ENCODE measurements at places on chromosomes 6 and 20. TPM values are rescaled to one million over a fixed set of nuclear protein-coding genes. Genes with fewer than 3 reads are reported as not detected.

DNA sequence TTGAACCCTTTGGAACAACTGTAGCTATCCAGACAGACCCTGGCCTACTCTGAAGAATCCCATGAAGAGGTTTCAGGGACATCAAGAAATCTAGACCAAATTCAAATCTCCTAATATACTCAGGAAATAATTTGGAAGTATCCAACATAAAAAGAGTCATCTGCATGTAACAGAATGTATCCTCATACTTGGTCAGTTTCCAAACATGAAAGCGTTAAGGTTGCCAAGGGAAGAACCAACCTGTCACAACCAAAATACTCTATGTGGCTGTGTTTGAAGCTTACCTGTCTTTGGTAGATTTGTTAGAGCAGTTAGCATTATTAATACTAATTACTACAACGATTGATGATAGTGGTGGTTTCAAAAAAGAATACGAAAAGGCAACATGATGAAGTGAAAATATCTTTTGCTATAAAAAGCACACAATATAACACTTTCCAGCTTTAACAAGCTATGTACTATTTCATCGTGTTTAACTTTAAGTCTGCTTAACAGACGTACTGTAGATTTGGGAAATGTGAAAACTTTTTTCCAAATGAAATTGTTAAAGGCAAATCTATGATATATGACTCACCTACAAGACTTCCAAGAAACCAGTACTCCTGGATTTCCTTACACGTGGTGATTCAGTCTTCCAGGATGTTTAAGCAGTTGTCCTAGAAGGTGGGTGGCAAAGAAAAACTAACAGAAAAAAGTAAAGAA, 46.6 kb upstream of the ENPP1 start:
- no peak for DNase-seq

DNA sequence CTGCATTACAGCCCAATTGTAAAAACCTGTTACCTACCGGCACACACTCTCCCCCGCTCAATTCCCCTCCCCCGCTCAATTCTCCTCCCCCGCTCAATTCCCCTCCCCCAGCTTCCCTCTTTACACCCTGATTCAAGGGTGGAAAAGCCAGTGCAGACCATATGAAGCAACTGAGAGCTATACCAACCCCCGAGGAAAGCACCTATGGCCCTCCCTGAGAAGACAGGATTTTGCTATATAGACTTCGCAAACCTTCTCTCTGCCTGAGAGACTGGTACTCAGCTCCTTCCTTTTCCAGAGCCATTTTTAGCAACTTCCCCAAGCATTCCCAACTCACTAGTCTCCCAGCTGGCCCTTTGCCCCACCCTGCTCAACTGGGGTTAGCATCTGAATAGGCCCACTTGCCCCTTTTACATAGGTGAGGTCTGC, 7.6 kb downstream of the GNAS-AS1 start:
- DNase-seq, result no peak

DNA sequence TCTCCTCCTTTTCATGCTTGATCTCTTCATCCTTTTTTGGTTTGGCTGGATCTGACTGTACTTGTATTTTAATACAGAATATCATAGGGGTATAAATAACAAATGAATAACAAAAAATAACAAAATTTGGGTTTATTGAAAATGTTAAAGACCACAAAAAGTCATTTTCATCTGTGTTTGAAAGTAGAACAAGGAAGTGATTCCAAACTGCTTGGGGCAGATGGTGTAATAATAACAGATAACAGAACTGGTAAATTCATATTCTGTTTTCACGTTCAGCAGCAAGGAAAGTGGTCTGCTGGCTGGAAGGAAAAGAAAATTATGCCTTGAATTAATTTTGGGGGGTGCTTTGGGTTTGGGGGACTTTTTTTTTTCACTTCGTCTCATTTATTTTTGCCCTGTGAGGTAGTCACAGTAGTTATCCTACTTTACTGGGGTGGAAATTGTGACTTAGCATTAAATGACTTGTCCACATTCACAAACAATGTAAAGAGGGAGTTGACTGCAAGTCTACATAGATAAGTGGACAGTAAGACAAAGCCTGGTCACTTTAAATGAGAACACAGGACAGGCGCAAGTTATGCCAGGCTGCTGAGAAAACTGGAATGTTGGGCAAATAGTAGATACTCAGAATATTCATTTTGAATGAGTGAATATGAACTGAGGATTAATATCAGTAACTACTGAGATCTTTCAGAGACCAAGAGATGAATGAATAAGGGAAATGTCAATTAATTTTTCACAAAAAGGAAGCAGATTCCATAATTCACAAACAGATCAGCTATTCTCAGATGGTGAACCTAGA, 193.9 kb upstream of the CITED2 start:
- DNase-seq, result no peak

DNA sequence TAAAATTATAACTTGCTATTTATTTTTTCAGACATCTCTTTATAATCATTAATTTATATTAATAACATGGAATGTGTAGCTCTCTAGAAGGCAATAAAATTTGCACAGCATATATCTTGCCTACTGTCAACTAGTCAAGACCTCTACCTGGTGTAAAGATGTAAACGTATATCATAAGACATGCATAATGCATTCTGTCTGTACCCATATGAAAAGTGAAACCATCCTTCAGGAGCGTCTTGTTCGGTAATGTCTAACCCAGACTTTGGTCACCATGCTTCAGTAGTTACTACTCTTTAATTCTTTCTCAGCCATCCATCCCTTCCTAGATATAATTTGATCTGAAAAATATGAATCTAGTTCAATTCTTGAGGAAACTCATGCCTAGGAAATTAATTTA, 21.0 kb downstream of the CEP43 start:
- DNase-seq, result no peak

GRCh38 chr6:118649918-118650581, 1.3 kb downstream of the CEP85L start:
- DNase-seq, result peak; percentile 59

GRCh38 chr6:166955865-166956443, 396 bp downstream of the RNASET2 start:
- no peak for DNase-seq

GRCh38 chr6:139335447-139336210, 38.8 kb downstream of the CITED2 start:
- no peak for DNase-seq

Gene DSP
- polyA plus RNA-seq, result 83.5 TPM

Gene ADGRB3
- 3.2 TPM for polyA plus RNA-seq

Gene GTSF1L
- not detected for polyA plus RNA-seq

Gene TREML1
- 0.88 TPM for polyA plus RNA-seq

Gene LINC00237
- polyA plus RNA-seq, result not detected
